Gastroesophageal sphincter (tissue), 4 donors: ENCODE measurements at places on chromosomes 2 and 18.

- H3K36me3 ChIP-seq, result no peaks in the 10 kb centered on the region
- H3K27me3 ChIP-seq, result no peaks in the 10 kb centered on the region
- ATAC-seq, result no peak
- H3K4me1 ChIP-seq, result peaks cover 25% of the 10 kb centered on the region
- H3K4me3 ChIP-seq, result no peak overlapping the region
- H3K27ac ChIP-seq, result no peak overlapping the region
These were observed 74.6 kb downstream of the COL5A2 start for GRCh38 chr2:189104934-189105333.

- no peak for ATAC-seq
These were observed 342.5 kb downstream of the CYRIA start for GRCh38 chr2:16323126-16323520.

DNA sequence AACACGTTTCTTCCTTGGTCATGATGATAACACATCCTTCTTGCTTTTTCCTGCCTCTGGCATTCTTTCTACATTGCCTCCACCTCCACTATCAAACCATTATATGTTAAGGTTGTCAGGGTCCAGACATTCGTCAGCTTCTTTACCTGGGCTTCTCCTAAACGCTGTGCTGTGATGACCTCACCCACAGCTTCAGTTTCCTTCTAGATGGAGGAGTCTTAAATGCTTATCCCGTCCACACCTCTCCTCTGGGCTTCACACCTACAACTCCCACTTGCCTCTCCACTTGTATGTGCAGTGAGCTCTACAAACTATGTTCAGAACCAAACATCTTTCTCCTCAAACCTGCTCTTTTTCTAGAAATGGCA lies 666 bp upstream of the STAT1 start:
- H3K36me3 ChIP-seq, result no peaks in the 10 kb centered on the region
- H3K27ac ChIP-seq, result peak overlapping the region; percentile 96
- ATAC-seq, result no peak
- H3K4me1 ChIP-seq, result peaks cover 44% of the 10 kb centered on the region

DNA sequence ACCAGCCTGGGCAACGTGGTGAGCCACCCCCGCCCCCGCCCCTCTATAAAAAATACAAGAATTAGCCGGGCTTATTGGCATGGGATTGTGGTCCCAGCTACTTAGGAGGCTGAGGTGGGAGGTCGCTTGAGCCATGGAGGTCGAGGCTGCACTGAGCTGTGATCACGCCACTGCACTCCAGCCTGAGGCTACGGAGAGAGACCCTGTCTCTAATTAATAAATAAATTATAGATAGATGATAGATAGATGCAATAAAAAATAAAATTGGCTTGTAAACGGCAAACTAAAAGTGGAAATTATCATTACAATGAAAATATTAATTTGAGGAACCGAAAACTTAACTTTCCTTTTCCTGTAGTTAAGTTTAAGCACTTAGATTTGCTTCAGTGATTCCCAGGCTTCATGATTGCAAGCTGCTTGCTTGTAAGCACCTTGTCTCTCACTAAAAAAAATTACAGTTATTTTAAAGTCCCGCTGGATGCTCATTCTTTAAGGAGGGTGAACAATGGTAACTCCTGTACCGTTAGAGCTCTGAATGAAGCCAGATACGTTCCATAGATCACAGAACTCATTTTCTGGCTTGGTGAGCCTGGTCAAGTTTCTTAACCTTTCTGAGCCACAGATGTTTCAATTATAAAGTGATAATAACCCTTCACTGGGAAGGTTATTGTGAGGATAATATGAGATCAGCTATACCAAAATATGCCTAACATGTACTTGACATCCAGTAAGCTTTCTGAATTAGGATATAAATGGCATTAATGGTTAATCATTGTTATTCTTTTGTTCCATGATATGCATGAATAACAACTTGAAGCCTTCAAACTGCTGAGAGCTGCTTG lies 9.3 kb upstream of the NARS1 start:
- peak overlapping the region; percentile 48 for H3K4me3 ChIP-seq
- H3K27ac ChIP-seq, result no peak overlapping the region
- no peaks in the 10 kb centered on the region for H3K27me3 ChIP-seq
- H3K4me1 ChIP-seq, result peaks cover 20% of the 10 kb centered on the region
- ATAC-seq, result no peak

DNA sequence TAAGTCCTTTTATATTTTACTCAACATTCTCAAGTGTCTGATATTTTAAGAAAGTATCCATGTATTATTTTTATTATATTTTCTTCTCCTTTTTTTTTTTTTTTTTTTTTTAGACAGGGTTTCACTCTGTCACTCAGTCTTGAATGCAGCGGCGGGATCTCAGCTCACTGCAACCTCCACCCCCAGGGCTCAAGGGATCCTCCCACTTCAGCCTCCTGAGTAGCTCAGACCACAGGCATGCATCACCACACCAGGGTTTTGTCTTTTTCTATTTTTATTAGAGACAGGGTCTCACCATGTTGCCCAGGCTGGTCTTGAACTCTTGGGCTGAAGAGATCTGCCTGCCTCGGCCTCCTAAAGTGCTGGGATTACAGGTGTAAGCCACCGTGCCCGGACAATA lies 212.1 kb downstream of the TCF4 start:
- ATAC-seq, result no peak
- no peak overlapping the region for H3K27ac ChIP-seq
- H3K27me3 ChIP-seq, result no peaks in the 10 kb centered on the region

- peaks cover 3% of the 10 kb centered on the region for H3K27me3 ChIP-seq
- H3K36me3 ChIP-seq, result no peaks in the 10 kb centered on the region
- H3K4me1 ChIP-seq, result no peaks in the 10 kb centered on the region
- H3K4me3 ChIP-seq, result no peak overlapping the region
These were observed 151.6 kb upstream of the HDAC4 start for GRCh38 chr2:239552213-239552926.

GRCh38 chr18:56146565-56146964 lies 491.8 kb downstream of the TXNL1 start:
- no peaks in the 10 kb centered on the region for H3K4me1 ChIP-seq
- no peaks in the 10 kb centered on the region for H3K27me3 ChIP-seq
- no peak overlapping the region for H3K4me3 ChIP-seq

DNA sequence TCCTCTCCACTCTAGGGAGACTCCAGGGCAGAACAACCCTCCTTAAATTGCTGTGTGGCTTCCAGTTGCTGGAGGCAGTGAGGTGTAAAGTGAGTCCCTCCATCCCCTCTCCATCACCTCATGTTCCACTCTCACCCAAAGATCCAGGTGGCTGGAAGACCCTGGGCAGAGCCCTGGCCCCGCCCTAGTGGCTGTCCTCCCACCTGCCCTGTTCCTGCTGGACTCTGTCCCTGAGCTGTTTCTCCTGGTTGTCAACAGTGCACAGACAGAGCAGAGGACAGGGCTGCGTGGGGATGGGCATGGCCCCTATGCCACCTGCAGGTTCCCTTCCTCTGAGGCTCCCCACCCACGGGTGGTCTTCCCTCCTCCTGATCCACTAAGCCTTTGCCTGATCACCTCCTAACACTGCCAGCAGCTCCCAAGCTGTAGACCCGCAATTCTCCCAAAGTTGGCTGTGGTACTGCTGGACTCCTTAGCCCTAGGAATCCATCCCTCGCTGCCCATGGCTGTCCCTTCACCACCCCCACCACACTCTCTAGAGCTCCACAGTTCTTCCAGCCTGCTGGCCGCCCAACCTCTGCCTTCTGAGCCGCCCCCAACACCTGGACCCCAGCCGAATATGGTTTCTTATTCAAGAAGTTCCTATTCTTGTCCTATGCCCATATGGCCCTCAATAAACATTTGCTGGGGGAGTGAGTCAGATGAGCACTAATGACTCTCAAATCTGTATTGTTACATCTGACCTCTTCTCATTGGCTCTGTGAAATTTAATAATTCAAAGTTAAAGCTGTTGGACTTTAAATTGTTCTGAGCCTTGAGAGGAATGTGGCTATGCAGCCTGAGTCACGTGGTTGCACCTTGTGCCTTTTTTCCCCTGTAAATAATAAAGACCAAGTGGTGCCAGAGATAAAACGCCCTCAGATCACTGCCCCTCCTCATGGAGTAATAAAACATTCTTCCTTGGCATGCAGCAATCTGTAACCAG lies 260.0 kb upstream of the HS6ST1 start:
- ATAC-seq, result no peak
- H3K27ac ChIP-seq, result no peak overlapping the region
- no peaks in the 10 kb centered on the region for H3K27me3 ChIP-seq
- no peak overlapping the region for H3K4me3 ChIP-seq
- H3K36me3 ChIP-seq, result no peaks in the 10 kb centered on the region

DNA sequence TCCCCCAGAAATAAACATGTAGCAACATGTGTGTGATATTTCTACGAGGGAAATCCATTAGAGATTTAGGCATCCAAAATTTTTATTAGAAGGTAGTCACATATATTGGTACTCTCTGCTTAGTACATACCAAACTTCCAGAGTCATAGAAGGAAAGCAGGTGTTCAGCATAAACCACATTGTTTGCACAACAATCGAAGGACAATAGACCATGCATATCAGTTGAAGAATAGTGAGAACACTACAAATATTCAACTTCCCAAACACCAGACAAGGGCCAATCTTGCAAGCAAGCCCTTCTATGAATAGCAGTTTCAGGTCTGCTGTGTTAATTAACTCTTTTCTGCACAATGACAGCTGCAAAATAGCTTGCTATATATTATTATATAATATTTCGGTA lies 702.2 kb downstream of the ERBB4 start:
- no peak for ATAC-seq
- H3K27ac ChIP-seq, result no peak overlapping the region
- H3K36me3 ChIP-seq, result no peaks in the 10 kb centered on the region
- no peaks in the 10 kb centered on the region for H3K4me1 ChIP-seq
- H3K27me3 ChIP-seq, result no peaks in the 10 kb centered on the region

DNA sequence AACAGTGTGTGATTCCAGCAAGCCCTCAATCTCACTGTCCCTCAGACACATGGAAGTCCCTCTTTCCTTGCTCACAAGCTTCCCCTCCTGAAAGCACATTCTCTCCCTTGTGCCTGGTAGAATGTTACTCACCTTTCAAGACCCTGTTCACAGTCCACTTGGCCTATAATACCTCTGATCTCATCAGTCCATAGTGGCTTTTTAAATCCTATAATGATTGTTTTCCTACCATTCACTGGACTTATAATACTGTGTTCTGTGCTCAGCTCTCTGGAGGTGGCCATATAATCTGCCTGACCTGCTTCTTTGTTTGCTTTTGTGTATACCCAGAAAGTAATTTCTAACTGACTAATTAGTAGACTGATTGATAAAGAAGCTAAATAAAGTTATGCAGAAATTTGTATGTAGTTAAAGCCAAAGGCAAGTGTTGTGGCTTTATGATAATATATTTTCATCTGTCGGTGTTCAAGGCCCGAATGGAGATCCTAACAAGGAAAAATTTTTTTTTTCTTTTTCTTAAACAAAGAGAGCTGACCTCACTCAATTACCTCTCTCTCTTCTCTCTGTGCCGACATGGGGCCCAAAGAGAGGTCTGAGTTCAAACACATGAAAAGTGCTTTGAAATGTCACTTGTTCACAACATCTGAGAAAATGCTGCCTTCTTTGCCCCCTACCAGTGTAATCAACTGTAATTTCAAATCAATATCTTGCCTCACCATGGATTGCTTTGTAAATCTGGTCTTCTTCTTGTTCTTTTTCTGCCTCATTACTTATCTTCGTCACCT lies 1033.0 kb upstream of the PIK3C3 start:
- H3K27ac ChIP-seq, result no peak overlapping the region
- ATAC-seq, result no peak
- no peaks in the 10 kb centered on the region for H3K36me3 ChIP-seq
- H3K27me3 ChIP-seq, result no peaks in the 10 kb centered on the region

DNA sequence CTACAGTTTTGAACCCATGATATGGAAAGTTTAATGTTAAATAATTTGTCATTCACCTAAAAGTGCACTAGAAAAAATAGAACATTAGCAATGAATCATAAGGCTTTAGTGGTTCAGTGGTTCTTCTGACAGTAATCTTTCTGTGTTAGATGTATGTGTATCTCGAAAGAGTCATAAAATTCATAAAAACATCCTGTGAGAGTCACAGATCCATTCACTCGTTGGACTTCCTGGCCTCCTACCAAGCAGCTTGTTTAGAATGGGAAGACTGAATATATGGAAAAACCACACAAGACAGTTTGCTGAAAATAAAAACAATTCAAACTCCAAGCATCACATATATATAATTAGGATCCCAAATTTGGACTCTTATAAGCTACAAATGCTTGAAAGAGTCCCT lies 34.8 kb downstream of the ADNP2 start:
- no peak overlapping the region for H3K4me3 ChIP-seq
- H3K27ac ChIP-seq, result no peak overlapping the region
- H3K36me3 ChIP-seq, result no peaks in the 10 kb centered on the region

DNA sequence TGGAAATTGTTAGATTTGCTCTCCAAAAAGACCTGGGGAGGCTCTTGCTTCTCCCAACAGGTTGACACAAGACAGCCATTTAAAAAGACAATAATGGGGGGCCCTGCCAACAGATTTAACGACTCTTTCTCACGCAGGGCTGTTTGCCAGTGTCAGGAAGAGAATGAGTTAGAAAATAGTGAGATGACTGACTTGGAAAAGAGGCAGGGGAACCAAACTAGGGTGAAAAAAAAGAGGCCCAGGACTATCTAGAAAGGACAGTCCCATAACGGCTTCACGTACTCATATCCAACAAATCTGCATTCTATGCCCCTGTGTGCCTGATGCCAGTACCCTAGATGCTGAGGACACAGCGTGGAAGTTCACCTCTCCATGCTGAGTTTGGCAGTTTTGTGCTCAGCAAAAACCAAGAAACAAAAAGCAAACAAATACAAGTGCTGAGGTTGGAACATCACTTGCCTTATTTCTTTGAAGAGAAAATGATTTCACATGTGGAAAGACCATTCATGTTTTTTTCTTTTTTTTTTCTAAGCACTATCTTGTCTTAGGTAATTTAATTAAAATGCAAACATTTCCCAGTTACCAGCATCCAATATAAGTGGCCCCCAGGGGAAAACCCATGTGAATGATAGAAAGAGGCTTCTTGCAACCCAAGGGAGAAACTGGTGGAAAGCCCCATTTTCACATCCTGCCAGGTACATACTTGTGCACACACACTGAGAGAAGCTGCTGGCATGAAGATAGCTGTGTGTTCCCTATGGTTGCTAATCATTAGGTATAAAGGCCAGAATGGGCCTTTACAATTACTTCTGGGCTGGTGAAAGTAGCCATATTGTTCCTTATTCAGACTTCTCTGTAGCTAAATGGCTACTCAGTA lies 10.6 kb upstream of the WIPF1 start:
- H3K27ac ChIP-seq, result peak overlapping the region; percentile 25
- H3K4me3 ChIP-seq, result no peak overlapping the region
- ATAC-seq, result no peak
- no peaks in the 10 kb centered on the region for H3K27me3 ChIP-seq
- H3K36me3 ChIP-seq, result no peaks in the 10 kb centered on the region

DNA sequence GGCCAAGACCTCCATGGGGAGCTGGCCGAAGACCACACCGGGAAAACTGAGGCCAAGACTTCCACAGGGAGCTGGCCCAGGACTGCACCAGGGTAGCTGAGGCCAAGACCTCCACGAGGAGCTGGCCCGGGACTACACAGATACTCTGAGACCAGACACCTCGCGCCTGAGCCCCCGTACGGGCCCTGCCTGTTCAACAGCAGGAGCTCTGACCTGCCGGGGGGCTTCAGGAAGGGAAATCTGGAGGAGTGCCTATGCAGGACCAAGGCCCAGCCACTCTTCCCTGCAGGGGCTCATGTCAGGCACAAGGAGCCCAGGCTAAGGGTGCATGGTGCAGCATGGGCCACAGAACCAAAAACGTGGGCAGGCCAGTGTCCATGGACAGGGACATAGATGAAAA lies 151.6 kb downstream of the TMEM18 start:
- H3K27ac ChIP-seq, result no peak overlapping the region
- no peaks in the 10 kb centered on the region for H3K36me3 ChIP-seq
- H3K4me3 ChIP-seq, result no peak overlapping the region
- no peak for ATAC-seq
- H3K4me1 ChIP-seq, result no peaks in the 10 kb centered on the region
